ENCODE measurements at places on chromosomes 2 and 18. TPM values are rescaled to one million over a fixed set of nuclear protein-coding genes. Genes with fewer than 3 reads are reported as not detected.

Gene LYG2
- total RNA-seq: not detected

Gene CIB4
- total RNA-seq: not detected

Gene BBS5
- 1.4 TPM for total RNA-seq

Gene ZNF385B
- not detected for total RNA-seq

Gene MITD1
- 14.2 TPM for total RNA-seq

Gene ATF2
- 37.6 TPM for total RNA-seq

Gene RGPD8
- total RNA-seq: 8.7 TPM

Gene FKBP7
- 17.3 TPM for total RNA-seq
